ENCODE measurements at places on chromosomes 7 and 10.

DNA sequence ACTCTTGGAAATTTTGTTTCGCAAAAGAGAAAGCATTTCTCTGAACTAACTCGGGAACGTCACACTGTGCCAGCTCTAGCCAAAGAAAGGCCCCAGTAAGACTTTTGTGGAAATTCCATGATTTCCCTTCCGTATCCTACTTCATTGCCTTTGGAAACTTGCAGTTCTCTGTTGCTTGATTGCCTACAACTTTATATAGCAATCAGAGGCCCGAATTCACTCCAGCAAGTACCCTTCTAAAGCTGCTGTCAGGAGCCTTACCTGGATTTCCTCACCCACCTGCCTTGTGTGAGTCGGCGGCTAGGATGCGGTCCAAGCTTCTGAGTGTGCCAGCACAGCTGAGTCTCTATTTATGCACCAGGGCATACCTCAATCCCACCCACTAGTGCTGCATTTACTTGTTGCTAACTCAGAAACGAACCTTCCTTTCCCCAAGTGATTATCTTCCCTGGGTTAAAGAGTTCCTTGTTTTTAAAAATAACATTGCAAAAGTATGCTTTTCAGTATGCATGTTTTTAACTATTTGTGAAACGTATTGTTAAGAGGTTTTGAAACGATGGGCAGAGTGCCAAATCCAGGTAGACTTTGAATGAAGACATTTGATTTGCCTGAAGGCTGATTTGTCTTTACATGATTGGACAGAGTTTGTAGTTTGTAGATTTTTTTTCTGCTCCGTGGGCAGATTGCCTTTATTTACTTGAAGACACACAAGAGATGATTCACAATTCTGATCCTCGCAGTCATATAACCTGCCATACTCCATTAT is at the start of gene AGR2:
Gene AGR2 (minus strand): TSS at position 326 of the 766 bp plus-strand sequence. CDS start 3,203 bp downstream, outside the sequence.
- DNase-seq, result no peak

DNA sequence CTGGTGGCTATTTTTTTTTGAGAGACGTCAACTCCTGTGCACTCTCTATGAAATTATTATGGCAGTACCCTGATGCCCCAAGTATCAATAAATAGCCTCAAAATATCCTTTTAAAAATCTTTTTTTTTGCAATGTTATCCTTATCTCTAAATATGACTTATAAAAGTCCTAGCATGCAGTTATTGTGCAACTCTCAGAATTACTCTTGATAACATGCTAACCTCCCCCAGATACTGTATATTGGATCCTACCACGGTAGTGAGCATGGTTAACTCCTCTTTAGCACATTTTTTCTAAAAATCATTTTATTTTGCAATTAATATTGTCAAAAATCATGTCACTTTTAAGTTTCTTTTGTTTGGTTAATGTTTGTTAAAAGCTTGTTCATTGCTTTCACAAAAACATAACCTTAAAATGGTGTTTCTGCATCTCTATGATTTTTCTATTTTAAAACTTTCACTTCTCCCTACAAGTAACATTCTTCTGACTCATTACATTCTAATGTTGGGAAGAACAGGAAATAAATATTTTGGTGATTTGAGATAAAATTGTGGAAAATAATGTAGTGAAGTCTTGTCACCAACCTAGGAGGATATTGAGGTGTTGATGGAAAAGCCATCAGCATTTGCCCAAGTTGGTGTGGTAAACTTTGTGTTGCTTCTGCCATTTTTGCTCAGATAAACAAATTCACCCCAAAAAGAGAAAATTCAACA is 42.1 kb upstream of the ADRA2A start:
- DNase-seq, result no peak

DNA sequence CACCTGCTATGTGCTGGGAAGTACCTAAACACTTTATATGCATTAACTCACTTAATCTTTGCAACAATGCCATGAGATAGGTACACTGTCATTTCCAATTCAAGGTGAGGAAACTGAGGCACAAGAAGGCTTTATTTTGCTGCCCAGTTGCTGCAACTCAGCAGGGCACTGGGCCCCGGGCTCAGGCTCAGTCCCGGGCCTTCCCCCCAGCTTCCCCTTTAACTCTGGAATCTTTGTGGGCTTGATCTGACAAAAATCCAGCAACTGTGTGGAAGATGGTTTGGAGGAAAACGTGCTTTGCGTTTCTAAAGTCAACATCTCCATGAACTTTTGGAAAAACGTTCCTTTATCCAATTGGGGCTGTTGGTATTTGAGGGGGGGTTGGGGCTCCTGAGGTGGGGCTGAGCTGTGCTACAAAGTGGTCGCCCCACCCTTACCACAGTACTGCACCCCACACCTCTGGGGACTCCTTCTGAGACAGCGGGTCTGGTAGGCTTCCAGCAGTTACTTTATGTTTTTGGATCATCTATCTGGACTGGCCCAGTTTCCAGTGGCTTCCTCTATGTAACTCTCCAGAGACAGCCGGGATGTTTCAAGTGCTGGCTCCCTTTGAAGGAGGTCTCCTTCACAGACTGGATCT is 40.5 kb upstream of the CAMK1D start:
- no peak for DNase-seq

DNA sequence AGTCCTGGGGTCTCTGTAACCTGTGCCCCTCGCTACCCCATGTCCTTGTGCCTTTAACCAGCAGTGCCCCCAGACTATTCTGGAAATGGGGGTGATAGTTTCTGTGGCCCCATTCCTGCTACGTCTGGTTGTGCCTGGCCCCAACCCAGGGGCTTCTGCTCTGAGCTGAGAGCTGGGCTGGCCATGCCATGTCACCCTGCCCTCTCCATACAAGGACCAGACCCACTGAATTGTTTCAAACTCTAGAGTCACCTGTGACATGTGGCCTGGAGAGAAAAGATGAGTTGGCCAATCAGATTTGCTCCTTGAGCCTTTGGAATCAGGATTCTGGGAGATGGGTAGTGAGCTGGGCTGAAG is 108.6 kb downstream of the GRK5 start:
- DNase-seq, result no peak

GRCh38 chr10:133100706-133101415 is 13.1 kb downstream of the ADGRA1 start:
- no peak for DNase-seq

- no peak for DNase-seq
Measured at GRCh38 chr10:81876253-81877077, 1.5 kb downstream of the NRG3 start.

GRCh38 chr7:73707045-73707631 is 12.3 kb downstream of the STX1A start:
- DNase-seq, result no peak

DNA sequence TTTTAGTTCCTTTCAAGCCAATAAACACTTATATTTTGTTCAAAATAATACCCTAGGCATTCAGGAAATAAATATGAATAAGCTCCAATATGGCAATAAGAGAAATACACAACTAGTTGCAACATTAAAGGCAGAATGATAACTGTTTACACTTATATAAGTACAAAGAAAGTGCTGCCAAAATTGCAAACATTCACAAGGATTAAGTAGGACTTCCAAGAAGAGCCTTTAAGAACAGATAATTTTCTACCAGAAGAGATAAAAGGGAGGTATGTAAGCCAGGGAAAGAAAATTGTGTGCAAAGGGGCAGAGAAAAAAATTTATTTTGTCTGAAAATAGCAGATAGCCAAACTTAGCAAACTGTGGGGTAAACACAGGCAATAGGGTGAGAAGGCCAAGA is 83.8 kb downstream of the CTNNA3 start:
- no peak for DNase-seq

- DNase-seq, result peak; percentile 19
Measured at GRCh38 chr7:1028775-1029636, 15.3 kb upstream of the GPR146 start.

GRCh38 chr10:112687647-112688046 is 240.6 kb downstream of the VTI1A start:
- DNase-seq, result no peak

GRCh38 chr10:7541137-7542087 is 125.4 kb downstream of the ITIH5 start:
- DNase-seq, result no peak

DNA sequence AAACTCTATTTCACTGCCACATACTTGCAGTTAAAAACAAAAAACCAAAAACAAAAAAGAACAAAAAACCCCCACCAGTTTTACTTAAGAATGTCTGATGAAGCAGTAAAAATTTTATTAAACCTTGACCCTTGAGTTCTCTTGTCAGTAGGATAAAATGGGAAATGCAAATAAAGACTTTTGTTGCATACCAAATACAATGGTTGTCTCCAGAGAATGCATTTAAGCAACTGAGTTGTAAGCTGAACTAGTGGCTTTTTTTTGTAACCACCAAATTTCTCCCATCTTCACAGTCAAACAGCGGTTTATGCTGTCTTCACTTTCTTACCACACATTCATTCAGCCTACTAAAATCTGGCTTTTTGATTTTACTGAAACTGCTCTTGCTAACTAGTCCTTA is 3.1 kb downstream of the SYPL1 start:
- DNase-seq, result no peak

DNA sequence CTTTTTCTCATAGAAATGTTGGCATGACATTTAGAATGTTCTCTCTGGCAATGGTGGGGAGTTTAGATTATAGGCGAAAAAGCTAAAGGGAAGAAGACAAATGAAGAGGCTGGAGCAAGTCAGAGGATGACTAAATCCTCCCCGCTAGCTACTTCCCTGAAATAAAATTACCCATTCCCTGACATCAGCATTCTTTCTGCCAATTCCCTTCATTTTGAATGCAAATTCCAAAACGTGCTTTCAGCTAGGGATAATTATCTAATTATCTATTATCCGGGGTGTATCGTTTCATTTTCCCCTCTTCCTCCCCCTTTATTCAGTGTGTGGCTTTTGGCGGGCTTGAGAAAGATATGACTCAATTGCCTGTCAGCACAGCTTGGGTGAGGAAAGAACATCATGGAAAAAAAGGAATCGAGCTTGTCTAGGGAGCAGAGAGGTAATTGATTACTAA is 672.3 kb downstream of the TNS3 start:
- DNase-seq, result no peak
